ENCODE measurements at places on chromosomes 5 and 9.

GRCh38 chr9:106383072-106383471 lies 479.9 kb upstream of the ZNF462 start:
- DNase-seq, result no peak

- DNase-seq, result no peak
Observed at GRCh38 chr5:122401976-122402725, 90.1 kb downstream of the SNCAIP start.

- DNase-seq, result no peak
Observed at GRCh38 chr5:126055348-126055729, 367.9 kb upstream of the GRAMD2B start.

DNA sequence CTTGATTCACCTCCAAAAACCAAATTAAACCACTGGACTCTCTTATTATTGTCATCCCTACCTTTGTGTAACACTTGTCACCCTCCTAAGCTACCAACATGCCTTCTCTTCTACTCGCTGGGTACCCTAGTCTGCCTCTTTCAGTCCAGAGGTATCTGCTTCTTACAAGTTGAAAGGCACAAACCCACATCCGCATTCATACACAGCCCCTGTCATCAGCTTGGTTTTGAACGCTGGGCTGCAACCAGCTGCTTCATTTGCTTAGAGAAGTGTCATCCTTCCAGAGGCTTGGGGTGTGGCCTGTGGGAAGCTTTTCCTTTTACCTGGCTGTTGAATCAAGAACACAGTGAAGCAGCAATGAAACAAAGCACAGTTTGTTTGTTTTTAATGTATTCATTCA lies 138.8 kb upstream of the WWC1 start:
- DNase-seq, result no peak

GRCh38 chr5:139668064-139668880 lies 20.1 kb downstream of the CXXC5 start:
- no peak for DNase-seq

DNA sequence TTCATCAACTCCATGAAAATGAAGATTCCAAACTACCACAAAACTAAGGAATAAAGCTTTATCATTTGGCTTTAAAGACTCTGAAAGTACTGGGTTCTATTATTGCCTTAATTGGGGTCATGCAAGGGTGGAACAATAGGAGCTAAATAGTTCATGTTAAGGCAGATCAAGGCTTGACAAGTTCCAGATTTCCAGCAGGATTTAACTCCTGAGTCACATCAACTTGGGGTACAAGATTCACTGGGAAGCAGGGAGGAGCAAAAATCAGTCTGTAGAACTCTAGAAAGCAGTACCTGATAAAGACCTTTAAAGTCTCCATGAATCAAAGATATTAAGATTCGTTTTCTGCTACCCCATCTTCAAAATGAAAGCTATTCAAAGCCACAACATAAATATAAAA lies 41.9 kb upstream of the GLRX start:
- DNase-seq, result no peak

DNA sequence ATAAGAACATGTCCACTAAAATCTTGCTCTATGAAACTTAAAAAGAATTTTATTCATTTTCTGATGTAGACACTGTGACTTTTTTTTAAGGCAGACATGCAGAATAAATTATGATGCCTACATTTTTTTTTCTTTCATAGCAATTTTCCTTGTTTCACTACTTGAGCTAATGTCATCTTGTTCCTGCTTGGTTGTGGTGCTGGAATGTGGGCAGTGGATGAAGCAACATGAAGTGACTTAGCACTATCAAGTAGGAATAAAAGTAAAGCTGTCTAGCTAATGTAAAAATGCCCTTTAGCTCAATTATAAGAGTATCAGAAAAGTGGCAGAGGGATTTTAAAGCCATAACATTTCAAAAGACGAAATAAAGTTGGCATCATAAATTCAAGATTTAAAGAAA lies 191.0 kb downstream of the ADAMTS6 start:
- DNase-seq, result peak; percentile 16

GRCh38 chr5:95080441-95080840 lies 204.5 kb downstream of the MCTP1 start:
- DNase-seq, result no peak

DNA sequence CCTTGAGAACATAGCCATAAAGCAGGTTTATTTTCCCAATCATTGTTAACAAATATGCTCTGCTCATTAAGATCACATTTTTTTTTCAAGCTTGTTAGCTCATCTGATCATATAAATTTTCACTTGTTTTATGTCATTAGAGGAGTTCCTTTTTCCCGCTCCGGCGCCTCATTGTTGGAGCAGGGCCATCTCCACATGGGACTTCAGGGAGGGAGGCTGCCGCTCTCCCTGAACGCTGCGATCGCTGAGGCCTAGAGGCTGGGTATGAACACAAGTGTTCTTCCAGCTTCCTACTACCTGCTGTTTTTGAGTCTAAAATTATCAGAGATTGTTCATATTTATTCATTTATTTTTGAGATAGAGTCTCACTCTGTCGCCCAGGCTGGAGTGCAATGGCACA lies 246.9 kb downstream of the MPDZ start:
- DNase-seq, result no peak

All from GM04503 (cell line).